CD4-positive, alpha-beta memory T cell (primary cell): ENCODE measurements at places on chromosomes 6 and 20.

DNA sequence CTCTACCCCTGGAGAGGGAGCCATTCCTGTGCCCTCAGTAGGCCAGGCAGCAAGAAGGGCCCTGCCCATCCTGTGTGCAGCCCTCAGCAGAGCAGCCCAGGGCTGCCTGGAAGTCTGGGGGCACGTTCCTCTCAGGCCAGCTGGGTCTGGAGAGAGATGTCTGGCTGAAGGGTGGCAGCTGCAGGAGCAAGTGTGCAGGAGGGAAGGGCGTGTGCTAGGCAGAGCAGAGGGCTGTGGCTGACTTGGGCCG, 62.7 kb downstream of the NOL4L start:
- no peak for DNase-seq

GRCh38 chr6:146546443-146547043, 2.9 kb downstream of the RAB32 start:
- DNase-seq = no peak

DNA sequence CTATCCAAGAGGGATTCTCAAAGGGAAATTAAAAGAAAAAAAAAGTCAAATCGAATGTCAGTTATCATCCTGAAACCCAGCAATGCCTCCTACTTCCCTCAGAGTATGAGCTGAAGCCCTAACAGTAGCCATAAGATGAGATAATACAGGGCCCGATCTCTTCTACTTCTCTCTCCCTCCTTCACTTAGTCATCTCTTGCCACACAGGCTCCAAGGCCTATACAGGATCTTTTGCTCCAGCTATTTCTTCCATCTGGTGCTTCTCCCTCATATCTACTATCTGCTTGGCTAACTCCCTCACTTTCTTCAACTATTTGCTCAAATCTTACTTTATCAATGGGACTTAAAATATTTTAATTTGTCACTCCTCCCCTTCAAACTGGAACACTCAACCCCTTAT, 215.3 kb downstream of the RNGTT start:
- DNase-seq = no peak

- peak; percentile 72 for DNase-seq
Measured at GRCh38 chr6:149934249-149935156, 7.3 kb upstream of the ULBP2 start.

DNA sequence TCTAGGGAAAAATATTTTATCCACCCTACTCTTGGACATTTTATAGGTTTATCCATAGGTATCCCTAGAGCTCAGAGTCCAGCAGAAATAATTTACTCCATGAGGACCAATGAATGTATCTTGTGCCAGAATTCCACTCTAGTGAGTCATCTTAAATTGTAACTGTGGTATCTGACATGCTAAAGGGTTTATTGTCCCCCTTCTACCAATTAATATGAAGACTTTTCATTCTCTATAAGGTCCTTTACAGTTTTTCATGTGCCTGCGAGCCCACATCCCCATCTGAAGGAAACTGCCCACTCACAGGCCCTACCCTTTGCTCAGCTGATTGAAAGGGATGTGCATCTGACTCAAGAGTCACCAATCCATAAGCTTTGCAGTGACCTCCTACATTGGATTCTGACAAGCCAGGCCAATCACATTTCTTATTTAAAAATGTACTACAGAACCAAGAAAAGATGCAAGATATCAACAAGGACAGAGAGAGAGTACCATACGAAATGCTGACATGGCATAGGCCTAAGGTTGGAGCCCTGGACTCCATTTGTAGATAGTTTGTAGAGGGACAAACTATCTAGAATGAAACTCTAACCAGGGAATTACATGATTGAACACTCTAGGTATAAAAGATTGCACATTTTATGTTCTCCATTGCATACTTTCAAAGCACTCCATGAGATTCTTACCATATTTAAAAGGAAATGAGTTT, 93.4 kb upstream of the DEFB112 start:
- no peak for DNase-seq

DNA sequence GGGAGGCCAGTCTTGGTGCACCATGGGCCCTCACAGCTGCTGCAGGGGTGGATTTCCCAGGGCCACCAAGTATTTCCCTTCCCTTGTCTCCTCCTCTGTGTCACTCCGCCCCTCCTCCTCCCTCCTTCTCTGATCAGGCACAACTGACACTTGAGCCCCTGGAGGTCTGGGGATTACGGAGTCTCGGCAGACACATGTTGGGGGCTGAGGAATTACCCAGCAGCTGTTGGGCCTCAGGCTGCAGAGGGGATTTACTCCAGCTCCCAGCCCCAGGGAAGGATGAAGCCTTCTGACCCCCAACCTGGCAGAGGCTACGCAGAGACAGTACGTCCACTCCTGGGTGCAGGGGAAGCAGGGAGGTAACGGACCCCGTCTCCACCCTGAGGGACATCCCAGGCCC, 420.5 kb upstream of the SULF2 start:
- DNase-seq = no peak

GRCh38 chr20:63196768-63197470, 19.0 kb downstream of the YTHDF1 start:
- DNase-seq = no peak

DNA sequence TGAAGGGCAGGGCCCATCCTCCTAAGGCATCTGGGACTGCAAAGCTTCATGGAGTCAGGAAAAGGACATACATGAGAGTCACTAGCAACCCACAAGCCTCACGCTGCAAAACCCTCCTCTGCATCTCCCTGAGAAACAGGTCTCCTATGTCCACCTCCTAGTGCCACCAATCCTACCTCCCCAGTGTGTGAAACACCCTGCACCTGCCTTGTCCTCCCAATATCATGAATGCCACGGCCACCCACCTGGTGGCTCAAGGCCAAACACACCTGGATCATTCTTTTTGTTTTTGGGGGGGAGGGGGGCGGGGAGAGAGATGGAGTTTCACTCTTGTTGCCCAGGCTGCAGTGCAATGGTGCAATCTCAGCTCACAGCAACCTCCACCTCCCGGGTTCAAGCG, 90.5 kb downstream of the ZMYND8 start:
- no peak for DNase-seq

- no peak for DNase-seq
Measured at GRCh38 chr20:44910690-44911262, 916 bp downstream of the PABPC1L start.

DNA sequence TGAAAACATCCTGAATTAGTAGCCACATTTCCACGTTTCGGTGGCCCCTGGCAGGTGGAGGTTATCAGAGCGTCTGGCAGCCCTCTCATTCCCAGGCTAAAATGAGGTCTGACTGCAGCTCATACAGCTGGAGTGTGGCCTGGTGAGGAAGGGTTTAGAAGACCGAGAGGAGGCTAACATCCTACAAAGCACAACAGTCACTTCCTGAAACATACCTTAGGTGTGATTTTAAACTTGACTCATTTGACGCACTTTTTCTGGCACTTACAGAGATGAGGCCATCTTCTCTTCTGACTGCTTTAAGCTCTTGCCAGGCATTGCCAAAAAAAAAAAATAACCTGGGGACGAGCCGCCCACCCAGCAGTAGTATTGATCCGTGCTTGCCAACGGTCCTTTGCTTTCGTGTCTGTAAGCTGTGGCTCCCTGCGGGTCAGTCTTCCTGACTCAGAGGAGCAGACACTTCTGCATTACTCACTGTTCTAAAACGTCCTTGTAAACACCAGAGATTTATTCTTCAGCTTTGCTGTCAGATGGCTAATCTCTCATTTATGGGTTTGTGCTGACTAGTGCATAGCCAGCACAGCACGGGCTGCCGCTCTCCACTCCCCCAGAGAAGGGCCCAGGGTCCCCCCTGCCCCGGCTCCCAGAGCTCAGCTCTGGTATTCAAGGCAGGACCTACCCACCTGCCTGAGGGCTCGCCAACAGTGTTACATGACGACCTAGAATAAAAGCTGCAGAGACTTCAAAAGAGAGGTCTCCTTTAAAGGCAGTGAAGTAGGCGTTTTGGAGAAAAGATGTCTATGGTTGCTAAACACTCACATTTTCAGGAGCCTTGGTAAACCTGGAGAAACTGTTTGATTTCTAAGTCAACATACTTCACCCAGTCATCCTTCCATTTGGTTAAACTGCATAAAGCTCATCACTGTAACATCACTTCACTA, 78.5 kb upstream of the FRMD1 start:
- DNase-seq = no peak

GRCh38 chr6:106170030-106170791, 84.1 kb downstream of the PRDM1 start:
- no peak for DNase-seq

DNA sequence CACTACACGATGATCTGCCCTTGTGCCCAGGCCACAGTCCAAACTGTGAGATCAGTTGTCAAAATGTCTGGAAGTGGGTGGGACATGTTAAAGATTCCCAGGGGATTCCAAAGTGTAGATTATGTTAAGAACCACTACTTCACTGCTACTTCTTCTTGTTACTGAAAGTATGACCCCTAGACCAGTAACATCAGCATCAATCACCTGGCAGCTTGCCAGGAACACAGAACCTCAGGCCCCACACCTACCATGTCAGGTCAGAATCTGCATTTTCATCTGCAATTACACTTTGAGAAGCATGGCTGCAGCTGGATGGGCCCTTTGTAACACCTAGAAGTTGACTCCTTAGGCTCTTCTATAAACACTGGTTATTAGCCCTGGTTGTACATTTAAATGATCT, 36.1 kb downstream of the RFPL4B start:
- no peak for DNase-seq

- DNase-seq = no peak
Measured at GRCh38 chr6:107661291-107661690, 162.8 kb downstream of the SCML4 start.

DNA sequence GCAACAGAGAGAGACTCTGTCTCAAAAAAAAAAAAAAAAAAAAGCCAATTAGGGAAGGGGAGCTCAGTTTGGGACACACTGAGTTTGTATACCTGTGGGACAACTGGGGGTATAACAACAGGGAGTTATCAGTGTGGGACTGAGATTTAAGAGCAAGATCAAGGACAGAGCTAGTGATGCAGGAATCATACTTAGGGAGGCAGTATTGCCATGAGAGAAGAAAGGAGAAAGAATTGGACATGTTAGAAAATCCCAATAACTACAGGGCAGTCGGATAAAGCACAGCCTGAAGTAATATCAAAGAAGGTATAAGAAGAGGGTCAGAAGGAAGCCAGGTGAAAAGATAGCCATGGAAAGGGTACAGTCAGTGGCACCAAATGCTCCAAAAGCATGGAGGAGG, 121.2 kb downstream of the PTPRT start:
- no peak for DNase-seq

- DNase-seq = no peak
Measured at GRCh38 chr6:23087471-23087870, 518.1 kb downstream of the HDGFL1 start.

DNA sequence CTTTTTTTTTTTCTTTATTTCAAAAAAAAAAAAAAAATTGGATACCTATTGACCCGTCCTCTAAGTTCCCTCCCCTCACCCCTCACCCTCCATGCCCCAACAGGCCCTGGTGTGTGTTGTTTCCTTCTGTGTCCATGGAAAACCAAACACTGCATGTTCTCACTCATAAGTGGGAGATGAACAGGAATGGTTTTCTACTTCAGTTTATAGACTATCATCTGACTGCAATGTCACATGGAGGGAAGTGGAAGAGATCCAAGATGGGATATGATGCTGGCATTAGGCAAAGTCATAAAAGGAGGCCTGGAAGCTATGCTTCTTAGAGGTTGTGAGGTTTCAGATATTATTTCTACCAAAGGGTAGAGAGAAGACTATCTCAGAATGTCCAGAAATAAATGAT, 237.5 kb downstream of the MAFB start:
- no peak for DNase-seq

DNA sequence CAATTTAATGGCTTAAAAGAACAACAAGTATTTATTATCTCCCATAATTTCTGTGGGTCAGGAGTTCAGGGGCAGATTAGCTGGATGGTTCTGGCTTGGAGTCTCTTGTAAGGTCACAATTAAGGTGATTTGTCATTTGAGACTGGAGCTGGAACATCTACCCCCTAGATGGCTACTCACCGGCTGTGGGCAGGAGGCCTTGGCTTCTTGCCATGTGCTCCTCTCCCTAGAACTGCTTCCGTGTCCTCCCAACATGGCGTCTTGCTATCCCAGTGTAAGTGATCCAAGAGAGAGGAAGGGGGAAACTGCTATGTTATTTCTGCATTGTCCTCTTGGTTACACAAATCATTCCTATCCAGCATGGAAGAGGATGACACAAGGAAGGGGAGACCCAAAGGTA, 210.2 kb upstream of the ECI2 start:
- DNase-seq = no peak

DNA sequence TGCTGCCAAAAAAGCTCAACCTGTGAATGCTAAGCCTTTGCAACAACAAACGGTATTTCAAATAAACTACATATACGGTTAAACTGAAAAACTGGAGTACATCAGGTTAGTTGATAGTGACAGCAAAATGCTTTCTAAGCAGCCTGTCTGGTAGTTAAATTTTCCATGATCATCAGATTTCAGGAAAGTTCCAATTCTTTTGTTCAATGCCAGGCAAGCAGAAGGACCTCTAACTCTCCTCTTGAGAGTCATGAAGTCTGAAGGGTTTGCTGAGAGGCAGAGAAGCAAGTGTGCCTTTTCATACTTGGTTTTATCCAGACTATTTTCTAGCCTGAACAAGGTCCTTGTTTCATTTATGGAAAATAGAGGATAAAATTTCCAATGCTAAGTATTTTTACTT, 4.5 kb downstream of the FLRT3 start:
- DNase-seq = no peak

DNA sequence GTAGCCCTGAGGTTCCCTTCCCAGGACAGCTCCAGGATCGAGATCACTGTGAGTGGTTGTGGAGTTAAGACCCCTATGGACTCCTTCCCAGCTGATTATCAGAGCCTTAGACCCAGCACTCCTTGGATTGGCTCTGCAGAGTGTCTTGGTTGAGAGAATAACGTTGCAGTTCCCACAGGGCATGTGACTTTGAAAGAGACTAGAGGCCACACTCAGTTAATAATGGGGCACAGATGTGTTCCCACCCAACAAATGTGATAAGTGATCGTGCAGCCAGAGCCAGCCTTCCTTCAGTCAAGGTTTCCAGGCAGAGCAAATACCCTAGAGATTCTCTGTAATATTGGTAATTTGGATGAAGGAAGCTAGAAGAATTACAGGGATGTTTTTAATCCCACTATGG, 5.2 kb upstream of the BTN2A2 start:
- no peak for DNase-seq

GRCh38 chr20:3121955-3122610, 37.6 kb upstream of the AVP start:
- DNase-seq = no peak

GRCh38 chr20:64229507-64230061, 26.0 kb upstream of the PCMTD2 start:
- DNase-seq = no peak

GRCh38 chr6:142822842-142823241, 122.1 kb downstream of the HIVEP2 start:
- no peak for DNase-seq

GRCh38 chr20:51193066-51193772, 170.3 kb upstream of the KCNG1 start:
- DNase-seq = no peak
